Type B pancreatic cell (in vitro differentiated cells): ENCODE measurements at places on chromosomes 16 and 17.
A peak's percentile ranks its signal among the peaks of the same experiment; 100 is the strongest.

DNA sequence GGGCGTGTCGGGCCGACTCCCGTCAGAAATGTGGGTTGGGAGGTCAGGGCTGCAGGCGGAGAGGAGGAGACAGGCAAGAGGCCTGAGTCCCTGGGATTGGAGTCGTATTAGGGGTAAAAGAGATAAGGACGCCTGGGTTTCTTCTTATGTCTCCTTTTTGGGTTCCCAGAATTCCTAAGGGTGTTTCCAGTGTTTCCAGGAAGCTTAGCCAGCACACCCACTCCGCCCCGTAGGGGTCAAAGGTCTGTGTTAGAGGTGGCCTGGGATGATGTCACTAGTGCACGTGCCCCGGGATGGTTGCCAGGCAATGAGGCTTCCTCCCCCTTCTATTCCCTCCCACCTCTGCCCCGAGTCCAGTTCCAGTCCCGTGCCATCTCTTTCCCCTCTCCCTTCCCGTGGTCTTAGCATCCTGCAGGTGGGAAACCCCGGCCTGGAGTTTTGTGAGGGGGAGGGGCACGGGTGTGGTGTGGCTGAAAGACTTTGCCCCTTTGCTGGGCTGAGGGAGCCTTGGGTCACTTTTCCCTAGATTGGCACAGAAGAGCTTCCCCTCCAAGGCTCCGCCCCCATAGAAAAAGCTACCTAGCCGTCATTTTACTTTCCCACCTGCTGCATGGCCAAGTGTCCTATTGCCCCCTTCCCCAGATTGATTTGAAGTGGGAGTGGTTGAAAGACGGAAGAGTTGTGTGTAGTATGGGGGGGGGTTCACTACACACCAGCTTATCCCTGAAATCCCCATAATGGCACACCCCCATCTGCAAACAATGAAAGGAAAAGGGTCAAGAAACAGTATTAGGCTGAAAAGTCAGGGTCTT lies 2.8 kb downstream of the KDM6B start:
- DNase-seq, result peak; percentile 92

- DNase-seq, result no peak
These were observed 1.4 kb upstream of the AOC3 start for GRCh38 chr17:42849451-42850181.

- no peak for DNase-seq
These were observed 1.3 kb downstream of the SHISA9 start for GRCh38 chr16:12902511-12903372.

DNA sequence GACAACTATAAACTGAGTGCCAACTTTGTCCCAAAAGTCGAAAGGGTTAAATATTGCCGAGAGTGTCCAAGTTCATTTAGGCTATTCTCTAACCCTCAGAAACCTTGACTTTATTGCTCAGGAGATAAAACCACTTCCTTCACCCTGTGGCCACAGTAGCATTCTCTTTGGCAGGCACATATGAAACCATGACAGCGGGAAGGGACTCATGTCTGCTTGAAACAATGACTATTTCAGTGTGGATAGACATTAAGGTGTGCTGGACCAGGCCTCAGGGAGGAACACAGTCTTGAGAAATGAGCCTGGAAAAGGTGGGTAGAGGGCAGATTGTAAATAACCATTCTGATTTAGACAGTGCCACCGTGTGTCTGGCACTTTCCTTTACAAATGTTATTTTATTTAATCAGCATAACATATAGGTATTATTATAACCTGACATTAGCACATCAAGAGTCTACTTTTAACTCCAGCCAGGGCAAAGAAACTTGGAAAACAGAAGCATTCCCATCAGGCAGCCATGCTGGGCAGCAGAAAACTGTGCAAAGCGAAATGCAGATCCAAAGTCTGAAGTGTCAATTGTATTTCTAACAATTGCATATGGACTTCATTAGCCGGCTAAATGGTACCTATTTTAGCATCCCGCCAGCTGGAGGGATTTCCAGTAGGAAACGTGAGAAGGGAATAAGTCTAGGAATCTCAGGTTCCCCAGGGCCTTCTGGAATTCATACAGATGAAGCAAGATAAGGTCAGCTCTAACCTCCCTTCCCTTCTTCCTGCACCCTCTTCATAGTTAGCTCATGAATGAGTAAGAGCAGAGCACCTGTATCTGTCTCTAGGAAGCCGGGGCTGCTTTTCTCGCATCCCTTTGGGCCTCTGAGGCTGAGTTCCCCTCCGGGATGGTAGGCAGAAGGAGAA lies 212.8 kb upstream of the ELAC2 start:
- DNase-seq, result no peak

GRCh38 chr17:45289301-45290268 lies 27.2 kb downstream of the MAP3K14 start:
- DNase-seq, result no peak

- no peak for DNase-seq
These were observed 12.4 kb downstream of the CBLN1 start for GRCh38 chr16:49269201-49269600.

GRCh38 chr17:47697906-47698711 lies 4.1 kb downstream of the TBKBP1 start:
- DNase-seq, result no peak
